T-helper 9 cell (primary cell): ENCODE measurements at places on chromosomes 5 and 9.
A peak's percentile ranks its signal among the peaks of the same experiment; 100 is the strongest.

DNA sequence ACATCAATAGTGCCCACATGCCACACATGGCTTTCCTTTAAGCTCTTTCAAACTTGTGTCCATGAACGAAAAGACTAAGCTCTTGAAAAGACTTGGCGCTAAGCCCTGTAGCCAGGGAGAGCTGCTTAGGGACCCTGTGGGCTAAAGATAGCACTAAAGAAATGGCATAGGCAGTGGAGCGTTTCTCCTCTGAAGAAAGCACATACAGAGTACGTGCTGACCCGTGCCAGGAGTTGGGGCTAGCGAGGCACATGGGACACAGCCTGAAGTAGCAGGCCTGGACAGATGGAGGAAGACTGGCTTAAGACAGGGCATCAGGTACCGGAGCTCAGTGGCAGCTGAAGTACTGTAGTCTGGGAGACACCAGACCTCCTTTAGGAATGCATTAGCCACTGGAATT lies 39.7 kb downstream of the ADGRV1 start:
- DNase-seq, result no peak

- DNase-seq, result no peak
Measured at GRCh38 chr5:172556262-172556661, 84.8 kb upstream of the NEURL1B start.

DNA sequence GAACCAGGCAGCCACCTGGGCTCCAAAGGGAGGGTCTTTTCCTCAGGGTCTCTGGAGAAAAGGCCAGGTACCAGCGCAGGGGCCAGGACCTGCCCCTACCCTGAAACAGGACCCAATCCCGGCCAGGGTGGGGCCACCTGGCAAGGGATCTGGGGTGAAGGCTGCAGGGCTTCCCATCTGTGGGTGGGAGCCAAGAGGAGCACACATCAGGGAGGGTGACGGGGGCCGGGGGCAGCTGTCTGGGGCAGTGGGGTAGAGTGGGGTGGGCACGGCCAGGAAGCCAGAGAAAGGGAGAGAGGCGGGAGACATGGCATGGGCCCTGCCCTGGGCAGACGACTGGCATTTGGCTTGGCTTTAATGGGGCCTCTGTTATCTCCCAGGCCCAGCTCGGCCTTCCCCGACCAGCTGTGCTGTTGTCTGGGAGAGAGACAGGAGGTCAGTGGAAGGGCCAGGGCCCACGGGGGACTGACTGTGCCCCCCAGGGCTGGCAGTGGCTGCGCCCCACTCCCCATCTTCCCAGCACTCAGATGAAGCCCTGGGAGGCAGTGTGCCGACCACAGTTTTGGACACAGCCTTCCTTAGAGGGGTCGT lies 57.2 kb upstream of the RNF130 start:
- DNase-seq, result no peak

DNA sequence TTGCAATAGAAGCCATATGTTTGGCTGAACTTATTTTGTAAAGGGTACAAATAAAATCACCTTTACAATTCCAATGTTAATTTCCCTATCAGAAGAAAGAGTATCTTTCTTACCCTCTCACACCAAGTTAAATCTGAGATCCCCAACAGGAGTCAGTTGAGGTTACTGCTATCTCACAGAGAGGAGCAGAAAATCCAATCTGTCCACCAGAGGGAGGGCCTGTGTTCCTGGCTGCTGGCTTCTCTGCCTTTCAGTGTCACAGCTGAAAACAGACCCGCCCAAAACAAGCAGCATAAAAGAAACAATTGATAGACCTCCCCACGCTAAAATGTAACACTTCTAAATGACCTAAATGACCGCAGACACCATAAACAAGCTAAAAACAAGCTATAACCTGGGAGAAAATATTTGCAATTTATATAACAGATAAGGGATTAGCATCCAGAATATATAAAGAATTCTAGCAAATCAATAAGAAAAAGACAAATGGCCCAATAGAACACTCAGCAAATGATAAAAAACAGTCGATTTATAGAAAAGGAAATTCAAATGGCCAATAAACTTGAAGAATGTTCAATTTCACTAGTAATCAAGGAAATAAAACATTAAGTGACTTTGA lies 24.5 kb upstream of the MVB12B start:
- peak; percentile 15 for DNase-seq

DNA sequence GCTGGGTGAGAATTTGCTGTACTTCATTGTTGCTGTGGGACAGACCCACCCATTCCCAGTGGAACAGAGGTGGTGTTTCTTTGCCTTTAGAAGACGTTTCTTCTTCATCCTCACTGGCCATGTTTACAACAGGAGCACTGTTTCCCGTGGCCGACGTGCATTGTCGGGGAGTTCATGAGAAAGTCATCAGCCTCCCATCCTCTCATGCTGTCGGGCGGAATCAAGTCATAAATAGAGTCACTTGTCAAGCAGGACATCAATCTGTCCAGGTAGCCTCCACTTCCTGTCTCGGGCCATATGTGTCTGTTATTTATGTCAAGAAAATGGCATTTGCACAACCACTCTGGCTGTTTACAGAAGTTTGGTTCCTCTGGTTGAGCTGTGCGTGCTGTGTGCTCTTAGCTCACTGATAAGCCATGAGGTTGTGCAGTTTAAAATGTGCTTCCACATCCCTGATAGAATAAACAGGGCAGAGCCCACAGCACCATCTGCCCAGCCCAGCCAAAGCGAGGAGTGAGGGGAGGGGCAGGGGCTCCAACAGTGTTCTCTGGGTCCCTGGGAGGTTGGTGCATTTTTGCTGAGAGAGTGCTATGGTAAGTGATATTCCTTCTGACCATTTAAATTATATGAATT lies 401.9 kb upstream of the IRX2 start:
- no peak for DNase-seq

GRCh38 chr9:38059233-38059936 lies 9.6 kb downstream of the SHB start:
- DNase-seq, result no peak

GRCh38 chr9:14314424-14314928 lies 535 bp upstream of the NFIB start:
- DNase-seq, result no peak

GRCh38 chr5:127891942-127892341 lies 188.8 kb downstream of the CCDC192 start:
- no peak for DNase-seq
